NCI-H1436 (cell line): ENCODE measurements at places on chromosomes 7 and 10.

GRCh38 chr7:133530682-133531081 is 277.8 kb downstream of the EXOC4 start:
- no peak for DNase-seq

GRCh38 chr7:20153999-20154398 is 63.2 kb downstream of the MACC1 start:
- DNase-seq = no peak

- no peak for DNase-seq
These were observed 236.6 kb downstream of the ELMO1 start for GRCh38 chr7:37212051-37212450.

DNA sequence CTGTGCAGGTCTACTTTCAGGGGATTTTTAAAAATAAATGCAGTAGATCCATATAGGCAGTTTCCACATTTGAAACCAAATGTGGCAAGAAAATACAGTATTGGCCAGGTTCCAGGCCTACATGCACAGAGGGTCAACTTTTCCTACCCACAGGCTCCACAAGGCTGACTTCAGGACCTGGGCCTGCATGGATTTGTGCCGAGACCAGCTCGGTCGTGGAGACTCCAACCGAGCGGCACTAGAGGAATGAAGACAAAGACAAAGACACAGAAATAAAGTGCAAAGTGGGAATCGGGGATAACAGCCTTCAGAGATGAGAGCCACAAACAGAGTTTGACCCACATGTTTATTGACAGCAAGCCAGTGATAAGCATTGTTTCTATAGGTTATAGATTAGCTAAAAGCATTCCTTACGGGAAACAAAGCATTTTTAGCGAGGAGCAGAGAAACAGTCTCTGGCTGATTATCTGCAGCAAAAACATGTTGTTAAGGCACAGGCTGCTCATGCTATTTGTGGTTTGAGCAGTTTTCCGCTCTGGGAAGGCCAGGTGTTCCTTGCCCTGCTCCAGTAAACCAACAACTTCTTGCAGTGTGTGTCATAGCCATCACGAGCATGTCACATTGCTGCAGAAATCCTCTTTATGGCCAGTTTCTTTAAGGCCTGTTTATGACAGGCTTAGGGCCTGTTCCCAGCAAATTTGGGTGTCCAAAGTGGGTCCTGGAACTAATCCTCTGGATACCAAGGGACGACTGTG is 52.6 kb downstream of the ZNF37A start:
- DNase-seq = no peak

DNA sequence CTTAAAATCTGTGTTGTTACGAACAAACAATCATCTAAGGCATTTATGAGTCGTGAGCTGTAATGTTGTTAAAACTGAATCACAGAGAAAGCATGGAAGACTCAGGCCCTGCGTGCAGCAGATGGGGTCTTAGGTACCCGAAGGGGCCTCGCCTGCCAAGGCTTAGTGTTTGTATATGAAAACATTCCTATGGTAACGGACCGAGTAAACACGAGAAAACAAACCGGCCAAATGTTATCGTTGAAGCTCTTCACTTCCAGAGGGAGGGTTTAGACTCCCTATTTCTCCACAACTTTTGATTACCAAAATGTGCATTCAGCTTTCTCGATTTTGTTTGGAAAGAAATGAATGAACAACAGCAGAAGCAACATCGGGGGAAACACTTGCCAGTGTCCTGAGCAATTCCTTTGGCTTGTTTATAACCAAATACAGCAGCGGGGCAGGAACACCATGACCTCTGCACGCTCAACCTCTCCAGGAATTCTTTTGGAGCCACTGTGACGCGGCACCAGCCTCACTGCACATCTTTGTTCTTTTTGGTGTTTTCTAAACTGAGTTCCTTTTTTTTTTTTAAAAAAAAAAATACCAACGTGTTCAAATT is 121.6 kb upstream of the KLF6 start:
- DNase-seq = no peak

GRCh38 chr10:114631666-114632417 is 26.2 kb downstream of the ABLIM1 start:
- DNase-seq = peak; percentile 32

- DNase-seq = no peak
These were observed 47.2 kb downstream of the CAV1 start for GRCh38 chr7:116572036-116572435.

DNA sequence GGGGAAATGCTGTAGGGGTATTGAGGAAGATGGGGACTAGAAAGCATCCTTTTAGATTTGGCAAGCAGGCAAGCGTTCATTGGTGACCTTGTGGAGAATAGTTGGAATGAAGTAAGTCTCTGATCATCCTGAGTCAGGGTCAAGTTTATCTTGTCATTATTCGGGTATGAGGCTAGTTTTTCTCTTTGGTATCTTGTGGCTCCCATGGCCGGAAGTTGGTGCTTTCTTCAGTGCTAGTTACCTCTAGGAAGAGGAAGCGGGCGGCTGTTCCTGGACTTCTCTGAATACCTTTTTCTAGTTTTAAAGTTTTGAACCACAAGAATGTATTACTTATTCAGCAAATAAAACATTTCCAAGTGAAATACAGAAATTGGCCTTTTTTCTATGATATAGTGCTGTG is 9.2 kb downstream of the CREM start:
- DNase-seq = no peak
